ENCODE measurements at places on chromosomes 3 and 15.

DNA sequence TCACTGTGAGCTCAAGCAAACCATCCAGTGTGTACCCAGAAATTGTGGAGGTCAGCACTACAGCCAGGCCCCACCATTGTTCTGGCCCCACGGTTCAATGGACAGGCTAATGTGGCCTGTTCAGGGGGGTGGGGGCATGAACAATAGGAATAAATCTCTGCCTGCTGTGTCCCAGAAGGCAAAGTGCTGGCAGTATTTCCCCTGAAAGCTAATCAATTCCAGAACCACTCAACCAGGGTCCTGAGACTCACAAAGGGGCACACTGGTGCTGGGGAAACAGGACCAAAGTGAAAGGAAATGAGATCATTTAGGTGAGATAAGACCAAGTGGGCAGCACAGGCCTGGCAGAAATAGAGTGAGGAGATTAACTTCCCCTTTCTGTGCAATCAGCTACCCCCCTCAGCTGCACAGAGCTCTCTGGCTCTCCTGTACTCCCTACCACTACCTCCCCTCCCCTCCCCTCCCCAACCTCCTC lies 11.5 kb downstream of the CRYGS start:
- DNase-seq, result peak; percentile 19

DNA sequence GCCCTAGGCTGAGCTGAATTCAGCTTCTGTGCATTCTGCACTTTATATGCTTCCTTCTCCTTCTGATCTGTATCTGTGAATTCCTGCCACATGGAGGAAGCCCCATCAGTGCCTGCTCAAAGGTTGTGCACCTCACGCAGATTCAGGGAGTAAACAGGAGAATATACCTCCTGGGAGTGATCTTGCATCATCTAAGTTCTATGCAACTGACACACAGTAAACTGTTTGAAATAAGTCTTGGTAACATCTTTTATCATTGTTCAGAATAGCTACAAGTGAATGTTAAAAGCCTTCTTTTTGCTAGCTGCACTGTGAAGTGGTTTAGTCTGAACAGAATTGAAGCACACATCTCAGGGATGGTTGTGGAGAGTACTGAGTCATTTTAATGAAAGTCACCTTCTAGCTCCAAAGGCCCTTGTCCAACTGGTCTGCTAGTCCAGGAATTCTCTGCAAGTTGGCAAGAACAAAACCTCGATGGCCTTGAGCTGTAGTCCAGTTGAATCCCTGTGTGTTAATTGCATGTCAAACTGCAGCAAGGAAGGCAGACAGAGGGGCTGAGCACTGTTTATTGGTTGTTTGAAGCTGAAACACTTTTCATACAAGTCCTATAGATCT lies 215.0 kb downstream of the WNT5A start:
- DNase-seq, result no peak

GRCh38 chr3:141256820-141257219 lies 25.2 kb downstream of the PXYLP1 start:
- no peak for DNase-seq

GRCh38 chr3:167350245-167350862 lies 29.7 kb downstream of the ZBBX start:
- DNase-seq, result no peak

DNA sequence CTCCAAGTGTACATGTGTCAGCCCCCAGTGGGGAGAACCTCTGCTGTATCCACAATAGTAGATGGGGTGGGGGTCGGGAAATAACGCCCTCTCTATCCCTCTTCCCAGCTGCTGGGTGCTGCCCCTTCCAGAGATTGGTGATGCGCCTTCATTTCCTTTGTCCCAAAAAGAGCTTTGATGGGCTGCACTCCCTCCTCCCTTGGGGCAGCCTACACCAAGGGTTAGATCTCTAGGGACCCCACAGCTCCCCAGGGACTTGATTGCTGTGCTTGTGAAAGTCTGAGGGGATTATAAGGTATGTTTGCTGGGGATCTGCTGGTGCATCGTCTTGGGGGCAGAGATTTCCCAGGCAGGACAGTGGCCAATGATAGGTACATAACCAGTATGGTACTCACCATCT lies 105.3 kb downstream of the UNC13C start:
- DNase-seq, result no peak

DNA sequence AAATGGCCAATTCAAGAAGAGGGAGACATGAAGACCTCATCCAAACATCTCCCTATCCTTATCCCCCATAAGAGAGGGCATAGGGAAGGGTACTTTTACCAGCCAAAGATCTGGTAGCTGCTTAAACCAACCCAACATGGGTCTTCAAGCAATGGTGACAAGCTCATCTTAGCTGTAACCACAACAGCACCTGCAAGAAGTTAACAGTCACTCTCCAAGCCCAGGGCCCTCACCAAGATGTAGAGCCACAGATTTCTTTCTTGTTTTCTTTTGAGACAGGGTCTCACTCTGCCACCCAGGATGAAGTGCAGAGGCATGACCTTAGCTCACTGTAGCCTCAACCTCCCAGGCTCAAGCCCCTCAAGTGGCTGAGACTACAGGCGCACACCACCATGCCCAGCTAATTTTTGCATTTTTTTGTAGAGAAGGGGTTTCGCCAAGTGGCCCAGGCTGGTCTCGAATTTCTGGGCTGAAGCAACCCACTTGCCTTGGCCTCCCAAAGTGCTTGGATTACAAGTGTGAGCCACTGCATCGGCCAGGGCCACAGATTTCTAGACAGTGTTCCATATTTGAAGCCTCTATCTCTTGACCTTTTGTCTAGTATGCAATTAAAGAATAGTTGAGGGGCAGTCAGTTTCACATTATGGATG lies 57.1 kb downstream of the DHX30 start:
- no peak for DNase-seq

- DNase-seq, result no peak
Measured at GRCh38 chr15:39415634-39416033, 165.2 kb upstream of the THBS1 start.

Data from stimulated activated naive CD8-positive, alpha-beta T cell treated with anti-CD3 and anti-CD28 coated beads, Interleukin-15, amount 100 ng/mL, for 72 hours (primary cell).